ENCODE measurements at places on chromosomes 2 and 18.

GRCh38 chr2:39874236-39874635 lies 95.2 kb upstream of the THUMPD2 start:
- DNase-seq, result no peak

- no peak for DNase-seq
Observed at GRCh38 chr18:78511666-78512601, 467.7 kb upstream of the SALL3 start.

GRCh38 chr2:19861813-19862212 lies 40.0 kb downstream of the TTC32 start:
- DNase-seq, result no peak

DNA sequence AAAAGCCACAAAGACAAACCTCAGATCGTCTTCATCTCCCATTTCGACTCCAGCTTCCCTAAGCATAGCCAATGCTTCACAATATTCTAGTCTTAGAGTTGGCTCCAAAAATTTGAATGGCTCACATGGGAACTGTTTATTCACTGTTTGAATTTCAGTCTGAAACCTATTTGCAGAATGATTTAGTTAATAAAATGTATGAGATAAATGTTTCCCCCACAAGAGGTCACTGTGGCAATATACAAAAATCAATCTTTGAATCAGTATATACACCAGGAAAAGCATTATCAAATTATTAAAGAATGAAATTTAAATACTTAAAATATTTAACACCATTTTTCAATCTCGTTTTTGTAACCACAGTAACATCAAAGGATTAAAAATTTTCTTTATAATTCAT lies 40.0 kb upstream of the MCM6 start:
- DNase-seq, result no peak

- DNase-seq, result no peak
Observed at GRCh38 chr2:237886685-237887481, 27.5 kb downstream of the RAMP1 start.

- no peak for DNase-seq
Observed at GRCh38 chr18:55500316-55501086, 87.5 kb downstream of the TCF4 start.

GRCh38 chr18:49698525-49699025 lies 114.8 kb downstream of the ACAA2 start:
- DNase-seq, result no peak

DNA sequence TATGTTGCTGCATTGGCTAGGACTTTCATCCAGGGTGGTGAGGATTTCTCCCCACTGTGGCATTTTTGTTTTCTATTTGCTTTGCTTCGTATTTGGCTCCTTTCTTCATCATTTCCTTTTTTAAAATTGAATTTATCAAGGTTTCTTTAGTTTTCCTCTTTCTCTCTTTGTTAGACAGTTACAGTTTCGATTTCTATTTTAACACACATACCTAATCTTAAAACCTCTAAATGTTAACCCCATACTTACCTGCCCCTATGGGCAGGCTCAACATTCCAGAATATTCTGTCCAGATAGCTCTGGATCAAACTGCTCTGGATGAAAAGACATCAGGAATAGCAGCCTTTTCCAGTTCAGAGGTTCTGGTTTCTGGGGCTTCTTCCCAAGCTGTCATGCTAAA lies 49.2 kb downstream of the DIPK1C start:
- no peak for DNase-seq

GRCh38 chr2:62467100-62467474 lies 38.9 kb downstream of the TMEM17 start:
- DNase-seq, result no peak

DNA sequence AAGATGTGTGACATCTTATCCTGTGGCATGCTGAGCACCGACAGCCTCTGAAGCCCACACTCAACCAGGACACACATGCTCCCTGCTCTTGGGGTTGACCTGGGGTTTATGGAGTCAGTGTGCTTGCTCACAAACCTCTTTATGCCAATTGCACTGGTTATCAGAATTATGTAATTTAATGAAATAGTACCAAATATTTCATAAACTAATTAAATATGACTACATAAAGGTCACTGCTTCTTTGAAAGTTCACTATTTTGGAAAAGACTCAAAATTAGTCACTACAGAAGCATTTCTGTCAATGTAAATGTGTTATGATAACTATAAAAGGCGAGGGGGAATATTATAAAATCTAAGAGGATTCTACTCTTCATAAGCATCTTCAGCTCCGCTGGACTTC lies 76.7 kb downstream of the FHOD3 start:
- no peak for DNase-seq

DNA sequence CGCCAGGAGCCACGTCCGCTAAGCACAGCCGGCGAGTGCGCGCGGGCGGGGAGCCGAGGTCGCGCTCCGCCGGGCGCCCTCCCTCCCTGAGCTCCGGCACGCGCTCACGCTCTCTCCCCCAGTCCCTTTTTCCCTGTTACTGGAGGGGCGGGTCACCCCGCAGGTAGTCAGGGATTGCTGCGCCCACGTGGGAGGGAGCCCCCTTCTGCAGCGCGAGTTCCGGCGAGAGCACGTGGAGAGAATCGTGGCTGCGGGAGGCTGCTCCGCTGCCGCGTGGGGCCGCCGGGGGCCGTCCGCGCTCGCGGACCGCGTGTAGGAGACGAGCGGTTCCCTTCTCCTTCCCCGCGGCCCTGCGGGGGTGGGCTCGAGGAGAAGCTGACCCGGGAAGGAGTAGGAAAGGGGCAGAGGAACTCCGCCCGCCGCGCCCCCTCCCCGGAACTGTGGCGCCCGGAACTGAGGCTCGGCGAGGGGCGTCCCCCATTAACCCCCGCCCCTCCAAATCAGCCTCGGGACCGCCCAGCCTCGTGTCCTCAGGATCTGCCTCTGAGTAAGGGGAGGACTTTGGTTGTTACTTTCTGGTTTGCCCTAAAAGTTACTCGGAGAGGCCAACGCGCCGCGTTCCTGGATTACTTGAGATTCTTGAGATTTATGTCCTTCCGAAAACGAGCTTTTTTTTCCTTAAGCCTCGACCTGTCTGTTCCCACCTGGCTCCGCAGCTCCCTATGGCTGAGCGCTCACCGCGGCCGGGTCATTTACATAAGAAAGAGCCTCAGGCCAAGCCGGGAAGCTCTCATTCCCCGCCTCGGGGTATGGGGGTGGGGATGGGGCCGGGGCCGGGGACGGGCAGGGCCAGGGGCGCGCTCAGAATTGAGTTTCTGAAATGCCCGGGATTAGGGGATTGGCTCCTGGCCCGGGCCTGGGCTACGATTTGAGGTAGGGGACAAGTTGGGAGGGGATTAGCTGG lies 1.1 kb downstream of the HK2 start:
- DNase-seq, result peak; percentile 59

DNA sequence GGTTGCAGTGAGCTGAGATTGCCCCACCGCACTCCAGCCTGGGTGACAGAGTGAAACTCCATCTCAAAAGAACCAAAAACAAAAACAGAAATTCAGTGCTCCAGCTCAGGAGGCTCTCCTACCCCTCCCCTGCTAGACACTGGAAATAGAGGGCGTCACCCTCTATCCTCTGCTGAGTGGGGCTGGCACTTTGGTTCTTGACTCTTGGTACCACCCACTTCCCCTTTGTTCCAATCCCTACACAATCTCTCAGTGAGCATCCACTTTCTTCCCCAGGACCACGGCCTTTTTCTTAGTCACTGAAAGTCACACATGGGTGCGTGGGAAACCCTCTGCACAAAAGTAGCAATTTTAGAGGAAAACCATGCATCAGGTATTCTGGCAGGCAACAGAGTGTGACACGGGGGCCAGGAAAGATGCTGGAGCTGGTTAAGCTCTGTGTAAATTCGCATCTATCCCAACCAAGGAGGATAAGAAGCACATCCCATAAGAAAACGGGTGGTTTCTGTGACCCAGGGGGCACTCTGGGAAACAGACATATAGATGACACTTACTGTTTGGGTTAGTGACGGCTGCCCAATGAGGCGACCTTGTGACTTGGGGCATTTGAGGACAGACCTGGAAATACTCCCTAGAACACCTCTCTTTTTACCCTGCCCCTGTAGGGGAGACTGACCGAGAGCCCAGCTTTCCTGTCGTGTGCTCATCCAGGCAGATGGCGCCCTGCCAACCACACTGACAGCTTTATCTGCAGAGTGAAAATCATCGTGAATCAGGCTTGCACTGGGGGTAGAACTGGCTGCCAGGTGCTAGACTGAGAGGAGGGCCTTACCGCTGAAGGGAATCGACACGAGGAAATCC lies 7.7 kb downstream of the HJURP start:
- DNase-seq, result no peak

DNA sequence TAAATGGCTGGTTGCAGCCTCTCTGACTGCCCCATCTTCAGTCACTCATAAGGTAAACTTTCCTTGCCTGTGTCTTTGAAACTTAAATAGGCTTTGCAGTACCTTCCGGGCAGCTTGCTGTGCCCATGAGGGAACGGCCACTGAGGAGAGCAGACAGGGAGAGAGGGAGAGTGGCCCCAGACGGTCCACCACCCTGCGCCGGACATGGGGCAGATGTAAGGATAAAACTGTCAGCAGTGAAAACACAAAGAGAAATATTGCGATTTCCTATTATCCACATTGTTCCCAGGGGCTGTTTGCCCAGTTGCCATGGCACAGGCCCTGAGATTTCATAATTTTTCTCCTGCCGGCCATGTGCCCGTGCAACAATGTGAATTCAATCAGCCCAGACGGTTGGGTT lies 265.9 kb upstream of the SALL3 start:
- DNase-seq, result no peak

GRCh38 chr2:148935791-148936190 lies 60.8 kb downstream of the KIF5C start:
- no peak for DNase-seq

DNA sequence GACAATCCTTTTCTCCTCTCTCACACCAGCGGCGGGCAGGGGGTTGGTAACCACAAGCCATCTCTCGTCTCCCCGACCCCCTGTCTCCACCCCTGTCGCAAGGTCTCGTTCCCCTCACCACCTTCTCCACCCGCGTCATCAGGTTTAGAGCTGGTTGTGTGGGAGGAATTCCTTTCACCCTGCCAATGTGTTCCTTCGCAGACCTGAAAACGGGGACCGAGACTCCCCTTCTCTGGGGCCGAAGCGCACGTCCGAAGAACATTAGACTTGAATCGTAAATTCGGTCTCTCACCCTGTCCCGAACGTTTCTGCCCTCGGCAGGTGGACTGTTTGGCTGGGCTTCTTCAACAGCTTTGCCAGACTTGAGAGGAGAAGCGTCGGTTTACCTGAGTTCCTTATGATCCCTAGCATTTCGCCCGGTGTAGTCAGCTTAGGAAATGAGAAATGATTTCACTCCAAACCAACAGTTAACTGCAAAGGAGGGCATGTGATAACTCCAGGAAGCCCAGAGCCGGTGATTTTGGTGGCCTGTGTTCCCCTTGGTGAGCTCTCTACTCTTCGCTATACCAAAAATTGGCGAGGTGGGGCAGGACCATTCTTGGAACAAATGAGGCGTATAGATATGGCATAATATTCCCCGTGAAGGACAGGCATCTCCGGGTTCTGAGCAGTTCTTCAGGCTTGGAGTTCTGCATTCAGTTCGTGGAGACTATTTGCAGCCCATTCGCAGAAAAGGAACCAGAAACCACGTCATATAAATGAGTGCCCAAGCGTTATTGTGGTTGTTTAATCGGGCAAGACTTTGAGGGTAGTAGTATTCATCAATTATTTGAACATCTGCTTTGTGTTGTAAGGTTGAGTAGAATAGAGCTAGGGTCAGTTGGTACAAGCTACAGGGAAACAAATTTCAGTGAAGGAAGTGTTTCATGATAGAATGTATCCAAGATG lies 694 bp downstream of the CFAP36 start:
- DNase-seq, result no peak

DNA sequence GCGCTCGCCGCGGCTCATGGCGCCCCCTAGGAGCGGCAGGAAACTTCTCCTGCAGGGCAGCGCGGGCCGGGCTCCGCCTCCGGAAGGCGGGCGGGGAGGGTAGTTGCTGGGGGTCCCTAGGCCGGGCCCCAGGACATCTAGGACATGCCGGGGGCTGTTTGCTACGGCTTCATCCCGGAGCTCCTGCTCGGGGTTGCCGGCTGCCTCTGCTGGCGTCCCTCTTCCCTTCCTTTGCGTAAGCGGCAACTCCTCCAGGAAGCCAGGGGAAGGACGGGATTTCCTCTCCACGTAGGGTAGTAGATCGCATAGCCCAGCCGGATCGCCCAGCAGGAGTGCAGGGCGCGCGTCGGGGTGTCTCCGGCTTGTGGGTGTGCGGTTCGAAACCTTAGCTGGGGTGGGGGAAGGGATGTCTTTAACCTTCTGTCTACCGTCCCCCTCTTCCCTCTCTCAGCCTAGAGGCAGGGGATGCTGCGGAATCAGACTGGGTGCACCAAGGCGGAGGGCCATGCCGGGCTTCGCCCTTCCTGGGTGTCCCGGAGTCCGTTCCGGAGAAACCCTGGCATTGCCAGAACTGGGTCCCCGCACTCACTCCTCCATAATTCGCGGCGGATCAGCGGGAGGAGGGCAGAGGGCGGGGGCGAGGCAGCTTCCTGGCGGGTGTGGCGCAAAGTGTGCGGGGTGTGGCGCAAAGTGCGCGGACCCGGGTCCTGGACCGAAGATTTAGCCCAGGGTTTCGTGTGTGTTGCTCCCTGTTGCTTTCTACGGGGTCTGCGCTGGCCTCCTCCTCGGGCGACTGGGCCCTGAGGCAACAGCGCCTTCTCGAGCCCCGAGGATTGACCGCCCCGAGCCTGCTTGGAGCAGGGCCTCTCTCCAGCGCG lies 12.2 kb upstream of the SKOR2 start:
- no peak for DNase-seq

DNA sequence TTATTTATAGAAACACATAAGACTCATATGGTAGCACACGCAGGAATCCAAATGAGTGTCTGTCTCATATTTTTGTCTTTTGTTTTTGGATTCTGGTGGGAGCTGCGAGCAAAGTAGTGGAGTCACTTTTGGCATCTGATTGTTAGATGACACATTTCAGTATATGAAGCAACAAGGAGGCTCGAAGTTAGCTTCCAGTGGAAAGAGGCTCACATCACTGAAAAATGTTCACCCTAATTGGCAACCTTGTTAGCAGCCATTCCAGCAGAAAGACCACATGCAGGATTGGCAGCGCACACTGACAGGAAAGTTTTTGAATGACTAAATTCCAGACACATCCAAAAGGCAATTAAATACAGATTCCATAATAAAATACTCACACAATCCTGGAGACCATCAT lies 87.4 kb downstream of the MYT1L start:
- DNase-seq, result no peak

DNA sequence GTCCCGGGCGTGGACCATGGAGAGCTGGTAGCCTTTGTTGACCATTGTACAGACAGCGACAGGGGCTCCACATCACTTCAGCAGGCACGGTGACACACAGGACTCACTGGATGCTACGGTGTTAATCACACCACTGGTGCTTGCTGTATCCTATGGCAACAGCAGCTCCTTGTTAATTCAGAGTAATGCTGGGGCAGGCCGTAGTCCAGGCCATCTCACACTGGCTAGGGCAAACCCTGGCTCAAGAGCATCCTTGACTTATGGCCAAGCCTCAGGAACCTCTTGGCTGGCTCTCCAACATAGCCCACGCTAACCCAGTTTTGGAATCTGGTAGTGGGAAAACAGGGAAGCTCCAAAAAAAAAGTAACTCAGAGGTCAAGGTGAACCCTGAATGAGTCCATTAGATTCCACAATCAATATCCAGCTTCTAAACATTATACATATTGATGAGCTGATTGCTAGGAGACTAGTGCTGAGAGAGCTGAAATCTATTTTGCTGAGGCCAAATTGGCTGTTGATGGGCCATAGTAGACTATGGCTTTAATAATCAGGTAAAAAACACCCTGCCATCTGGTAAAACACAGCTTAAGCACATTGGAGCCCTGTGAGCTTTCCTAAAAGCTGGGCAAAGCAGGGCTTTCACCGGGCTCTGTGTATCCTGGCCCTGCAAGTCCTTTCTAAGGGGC lies 253.6 kb downstream of the PRKCE start:
- no peak for DNase-seq

All from 8988T (cell line).